ENCODE measurements at places on chromosomes 1 and 21. TPM values are rescaled to one million over a fixed set of nuclear protein-coding genes. Genes with fewer than 3 reads are reported as not detected.

C1orf226 gene
- total RNA-seq: 1.4 TPM

KRTAP10-8 gene
- total RNA-seq: not detected

PTAFR gene
- total RNA-seq: 3.0 TPM

PTGFR gene
- total RNA-seq: 28.7 TPM

DNA sequence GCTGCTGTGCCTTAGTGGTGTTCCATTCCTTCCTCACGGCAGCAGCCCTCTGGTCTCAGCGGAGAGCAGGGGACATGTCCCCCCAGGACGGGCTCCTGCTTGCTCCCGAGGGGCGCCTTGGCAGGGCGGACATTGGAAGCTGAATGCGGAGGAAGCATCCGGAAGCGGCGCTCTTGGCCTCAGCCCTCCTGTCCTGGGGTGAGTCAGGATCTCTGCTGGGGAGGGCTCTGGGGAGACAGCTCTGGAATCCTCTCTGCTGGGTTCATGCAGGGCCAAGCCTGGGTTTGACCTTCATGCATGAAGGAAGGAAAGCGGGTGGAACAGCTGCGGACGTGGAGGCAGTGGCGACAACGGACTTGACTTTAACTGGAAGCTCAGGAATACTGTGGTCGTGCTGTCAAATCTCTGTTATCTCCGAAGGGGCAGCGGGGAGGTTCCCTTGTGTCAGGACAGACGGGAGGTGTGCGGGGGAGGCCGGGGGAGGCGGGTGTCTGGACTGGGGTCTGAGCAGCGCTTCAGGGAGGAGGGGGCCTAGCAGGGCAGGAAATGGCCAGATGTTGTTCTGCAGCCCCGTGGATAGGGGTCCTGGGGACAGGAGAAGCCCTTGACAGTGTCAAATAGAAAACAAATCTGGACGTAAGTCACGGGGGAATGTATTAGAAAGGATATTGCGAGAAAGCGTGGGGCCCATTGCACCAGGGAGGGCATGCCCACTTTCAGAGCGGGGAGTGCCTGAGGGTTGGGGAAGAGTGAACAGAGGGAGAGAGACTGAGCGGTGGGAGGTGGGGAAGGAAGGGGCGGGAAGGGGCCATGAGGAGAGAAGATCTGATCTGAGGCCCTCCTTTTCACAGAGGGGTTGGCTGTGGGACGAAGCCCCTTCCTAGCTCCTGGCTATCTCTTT, 26.6 kb downstream of the CRYAA start:
- DNase-seq: no peak

TNFRSF1B gene
- total RNA-seq: 11.7 TPM

FASLG gene
- total RNA-seq: 0.26 TPM

AMY1A gene
- total RNA-seq: not detected

DNA sequence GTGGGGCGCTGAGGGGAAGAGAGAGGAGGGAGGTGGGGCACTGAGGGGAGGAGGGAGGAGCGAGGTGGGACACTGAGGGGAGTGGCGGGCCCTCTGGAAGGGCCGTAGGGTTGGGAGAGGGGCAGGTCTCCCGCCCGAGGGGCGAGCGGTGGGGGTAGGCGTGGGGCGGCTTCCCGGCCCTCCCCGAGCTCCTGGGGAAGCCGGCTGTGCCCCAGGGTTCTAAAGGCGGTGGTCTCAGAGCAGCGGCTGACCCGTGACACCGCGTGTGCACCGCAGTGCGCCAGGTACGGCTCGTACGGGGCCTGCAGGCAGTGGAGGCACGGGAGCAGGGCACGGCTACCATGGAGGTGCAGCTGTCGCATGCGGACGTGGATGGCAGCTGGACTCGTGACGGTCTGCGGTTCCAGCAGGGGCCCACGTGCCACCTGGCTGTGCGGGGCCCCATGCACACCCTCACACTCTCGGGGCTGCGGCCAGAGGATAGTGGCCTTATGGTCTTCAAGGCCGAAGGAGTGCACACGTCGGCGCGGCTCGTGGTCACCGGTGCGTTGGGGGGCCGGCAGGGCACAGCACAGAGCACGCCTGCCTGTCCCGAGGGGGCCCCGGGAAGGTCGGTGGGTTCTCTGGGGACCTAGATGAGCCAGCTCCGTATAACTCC, 68.5 kb downstream of the OBSCN start:
- DNase-seq: no peak

OR2T2 gene
- not detected for total RNA-seq

DNA sequence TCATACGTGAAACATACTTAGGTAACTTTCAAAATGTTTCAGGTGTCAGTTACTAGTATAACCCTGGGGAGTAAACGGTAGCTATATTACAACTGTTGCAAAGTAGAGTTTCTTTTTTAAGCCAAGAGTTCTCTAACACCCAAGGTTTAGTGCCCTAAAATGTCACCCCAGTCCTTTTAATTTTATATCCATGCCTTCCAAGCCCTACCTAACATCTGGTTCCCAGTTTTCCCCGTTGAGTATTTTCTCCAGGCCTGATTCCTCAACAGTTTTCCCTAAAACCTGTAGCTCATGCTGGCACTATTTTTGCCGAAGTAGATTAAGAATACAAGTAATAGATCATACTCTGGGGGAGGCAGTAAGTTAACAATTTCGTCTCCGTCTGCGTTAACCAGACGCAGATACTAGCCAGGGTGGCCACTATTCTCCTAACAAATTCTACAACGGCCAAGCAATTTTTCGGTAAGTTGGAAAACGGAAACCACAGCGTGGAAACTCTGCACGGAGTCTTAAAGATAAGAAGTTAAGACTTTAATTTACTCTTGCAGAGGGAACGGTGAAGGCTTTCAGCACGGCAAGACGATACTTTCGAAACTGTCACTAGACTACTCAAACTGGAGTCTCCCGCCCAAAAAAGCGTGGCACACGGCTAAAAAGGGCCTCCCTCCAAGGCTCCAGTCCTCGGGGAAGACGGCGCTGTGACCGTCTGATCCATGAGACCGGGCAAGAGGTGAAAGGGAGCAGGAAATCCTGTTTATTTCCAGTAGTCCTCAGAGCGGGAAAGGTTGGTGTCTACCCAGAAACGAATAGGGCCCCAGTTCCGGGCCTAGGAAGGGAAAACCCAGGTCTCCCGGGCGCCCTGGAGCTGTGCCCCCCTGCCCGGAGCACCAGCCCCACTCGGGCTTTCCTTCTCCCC, 945 bp downstream of the SRSF4 start:
- no peak for DNase-seq

- DNase-seq: no peak
Measured at GRCh38 chr1:84260852-84261518, 40.5 kb upstream of the SAMD13 start.

GRCh38 chr1:23644555-23644866, 47.1 kb upstream of the RPL11 start:
- DNase-seq: no peak

DNA sequence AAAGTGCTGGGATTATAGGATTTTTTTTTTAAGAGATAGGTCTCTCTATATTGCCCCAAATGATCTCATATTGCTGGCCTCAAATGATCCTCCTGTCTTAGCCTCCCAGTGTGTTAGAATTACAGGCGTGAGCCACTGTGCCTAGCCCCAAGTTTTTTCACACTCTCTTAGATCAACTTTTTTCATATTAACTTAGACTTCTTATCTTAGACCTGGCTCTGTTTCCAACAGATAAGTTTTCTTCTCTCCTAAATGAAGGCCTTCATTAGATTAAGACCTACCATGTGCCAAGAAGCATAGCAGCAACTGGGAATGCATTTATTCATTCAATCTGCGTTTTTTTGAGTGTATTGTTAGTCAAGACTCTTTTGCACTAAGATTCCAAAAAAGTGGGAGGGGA, 20.2 kb upstream of the HTR1D start:
- no peak for DNase-seq

GRCh38 chr1:199746666-199747384, 280.7 kb upstream of the NR5A2 start:
- no peak for DNase-seq

ELF3 gene
- 123 TPM for total RNA-seq

DNA sequence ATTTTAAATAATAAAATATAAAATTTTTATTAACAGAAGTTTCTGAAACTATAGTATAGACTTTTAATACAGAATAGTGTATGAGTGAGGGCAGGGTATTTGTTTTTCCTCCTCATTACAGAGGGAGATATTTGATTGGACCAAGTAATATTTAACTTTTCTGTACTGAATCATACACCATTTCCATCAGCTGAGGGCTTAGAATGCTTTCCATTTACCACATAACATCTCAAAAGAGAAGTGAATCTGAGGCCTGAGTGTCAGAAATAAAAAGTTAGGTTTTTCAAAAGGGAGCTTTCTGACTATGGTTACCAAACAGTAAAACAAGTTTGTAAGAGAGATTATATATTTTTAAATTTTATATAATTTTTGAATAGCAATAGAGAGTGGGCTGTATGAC, 29.5 kb downstream of the TLCD4 start:
- DNase-seq: no peak

NRAS gene
- total RNA-seq: 46.5 TPM
